ENCODE measurements at places on chromosomes 3 and 15.

DNA sequence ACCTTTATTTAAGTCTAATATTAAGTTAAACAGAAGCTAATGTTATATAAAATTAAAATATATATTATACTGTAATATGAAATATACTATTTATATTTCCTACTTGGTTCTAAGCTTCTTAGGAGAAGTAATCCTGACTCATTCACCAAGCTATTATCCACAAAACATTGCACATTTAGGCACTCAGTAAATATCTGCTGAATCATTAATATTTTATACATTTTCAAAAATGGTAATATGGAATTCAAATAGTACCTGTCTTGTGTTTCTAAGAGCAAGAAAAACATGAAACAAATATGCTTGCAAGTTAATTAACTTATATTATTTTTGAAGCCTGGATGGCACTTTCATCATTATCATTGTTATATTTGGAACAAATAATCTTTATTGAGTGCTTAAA lies 153.0 kb upstream of the CNTN4 start:
- DNase-seq = no peak

DNA sequence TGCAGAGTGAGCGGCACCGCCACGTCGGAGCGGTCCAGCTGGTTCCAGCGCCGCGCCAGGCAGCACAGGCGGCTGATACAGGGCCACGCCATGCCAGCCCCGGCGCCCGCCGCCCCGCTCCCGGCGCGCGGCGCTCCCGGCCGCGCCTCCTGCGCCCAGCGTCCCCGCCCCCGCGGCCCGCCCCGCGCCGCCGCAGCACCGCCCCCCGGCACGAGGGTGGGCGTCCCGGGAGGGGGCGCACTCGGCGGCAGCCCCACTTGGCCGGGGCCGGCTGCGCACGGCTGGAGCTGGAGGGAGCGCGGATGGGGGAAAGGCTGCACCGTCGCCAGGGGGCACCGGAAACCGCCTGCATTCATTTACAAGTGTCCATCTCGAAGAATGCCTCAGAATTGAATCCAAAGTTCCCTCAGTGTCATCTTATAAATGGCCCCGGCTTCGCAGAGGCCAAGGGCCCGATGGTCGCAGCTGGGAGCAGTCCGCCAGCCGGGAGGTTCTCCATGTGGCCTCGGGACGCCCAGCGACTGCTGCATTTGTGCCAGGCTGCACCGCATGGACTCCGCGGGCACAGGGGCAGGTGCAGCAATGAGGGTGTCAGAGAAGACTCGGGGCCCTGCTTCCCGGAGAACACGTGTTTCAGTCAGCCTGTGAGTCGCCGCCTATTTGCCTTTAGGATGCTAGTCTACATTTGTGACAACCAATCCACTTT lies at the start of gene MAP6D1:
TSS of gene MAP6D1 (minus strand) at position 122 of the 706 bp plus-strand sequence. CDS start at position 92, 30 bp downstream.
- no peak for DNase-seq

- DNase-seq = no peak
Measured at GRCh38 chr3:8665407-8665896, 20.9 kb upstream of the SSUH2 start.

DNA sequence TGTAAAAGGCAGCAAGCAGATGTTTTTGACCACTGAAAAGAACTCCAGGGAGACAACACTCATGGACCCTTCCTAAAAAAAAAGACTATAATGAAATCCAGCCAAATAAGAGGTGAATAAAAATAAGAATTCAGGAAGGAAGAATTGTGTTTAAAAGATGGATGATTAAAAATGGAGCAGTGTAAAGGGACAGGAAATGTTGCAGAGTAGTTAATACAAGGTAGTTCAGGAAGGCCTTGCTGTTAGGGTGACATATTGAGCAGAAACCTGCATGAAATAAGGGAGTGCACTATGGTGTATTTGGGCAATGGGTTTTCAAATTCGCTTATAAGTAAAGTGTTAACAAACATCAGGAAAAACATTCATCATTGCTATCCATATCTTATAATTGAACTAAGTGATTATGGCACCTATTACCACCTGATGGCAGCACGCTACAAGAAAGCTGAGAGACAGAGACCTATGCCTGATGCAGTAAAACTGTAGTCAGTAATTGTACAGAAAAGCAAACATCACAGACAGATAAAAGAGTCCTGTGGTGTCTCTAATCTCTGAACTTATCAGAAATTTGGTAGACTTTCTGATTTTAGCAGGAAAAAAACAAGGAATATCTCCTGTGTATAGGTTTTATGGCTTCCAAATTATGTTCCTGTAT lies 5.8 kb upstream of the DBR1 start:
- no peak for DNase-seq

- DNase-seq = no peak
Measured at GRCh38 chr3:64717872-64718613, 30.2 kb upstream of the ADAMTS9 start.

GRCh38 chr3:184320104-184320445 lies 5.7 kb downstream of the EIF4G1 start:
- DNase-seq = peak; percentile 83

- DNase-seq = no peak
Measured at GRCh38 chr3:46574243-46574646, 8.1 kb upstream of the LRRC2 start.

DNA sequence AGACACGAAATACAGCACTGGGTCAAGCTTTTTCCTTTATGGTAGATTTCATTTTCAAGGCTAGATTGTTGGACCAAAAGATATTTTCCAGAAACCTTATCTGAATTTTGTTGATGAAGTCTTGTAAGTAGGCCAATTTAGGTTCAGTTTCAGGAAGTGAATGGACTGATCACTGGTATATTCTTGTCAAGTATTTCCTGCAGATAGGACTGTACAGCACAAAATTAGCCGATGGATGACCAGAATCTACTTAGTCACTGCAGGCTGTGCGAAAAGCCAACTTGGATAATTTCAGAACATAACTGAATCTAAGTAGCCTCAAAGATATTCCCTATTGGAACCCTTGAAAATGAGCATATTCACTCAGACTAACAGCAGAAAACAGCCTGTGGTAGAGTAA lies 206.5 kb downstream of the NR1D2 start:
- DNase-seq = no peak

DNA sequence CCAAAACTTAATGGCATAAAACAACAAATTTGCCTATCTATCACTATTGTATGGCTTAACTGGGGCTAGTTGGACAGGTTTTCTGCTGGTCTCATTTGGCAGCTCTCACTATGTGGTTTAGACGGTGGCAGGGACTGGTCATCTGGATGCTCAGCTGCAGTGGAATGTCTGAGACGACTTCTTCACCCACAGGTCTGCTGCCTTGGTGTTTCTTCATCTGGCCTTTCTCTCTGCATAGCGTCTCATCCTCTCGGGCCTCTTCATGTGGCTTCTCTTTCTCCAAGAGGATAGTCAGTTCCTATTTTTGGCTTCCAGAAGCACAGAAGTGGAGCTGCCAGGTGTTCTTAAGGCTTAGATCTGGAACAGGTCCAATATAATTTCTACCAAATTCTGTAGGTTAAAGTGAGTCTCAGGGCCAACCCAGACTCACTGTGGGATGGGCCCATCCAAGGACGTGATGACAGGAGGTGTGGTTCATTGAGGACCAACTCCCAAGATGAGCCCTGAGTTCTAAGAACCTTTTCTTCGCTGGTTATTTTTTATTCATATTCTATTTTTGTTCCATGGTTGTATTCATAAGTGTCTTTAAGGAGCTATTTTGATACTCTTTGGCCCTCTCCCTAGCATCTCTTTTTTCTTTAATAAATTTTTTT lies 18.6 kb downstream of the UBE2Q2 start:
- no peak for DNase-seq

DNA sequence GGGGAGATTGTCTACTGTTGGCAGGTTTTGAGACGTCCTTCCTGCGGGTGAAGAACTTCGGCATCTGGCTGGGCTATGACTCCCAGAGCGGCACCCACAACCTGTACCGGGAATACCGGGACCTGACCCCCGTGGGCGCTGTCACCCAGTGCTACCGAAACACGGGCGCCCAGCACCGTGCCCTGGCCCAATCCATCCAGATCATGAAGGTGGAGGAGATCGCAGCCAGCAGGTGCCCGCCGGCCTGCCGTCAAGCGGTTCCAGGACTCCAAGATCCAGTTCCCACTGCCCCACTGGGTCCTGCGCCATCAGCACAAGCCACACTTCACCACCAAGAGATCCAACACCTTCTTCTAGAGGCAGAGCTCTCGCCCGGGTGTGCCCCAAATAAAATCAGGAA lies 194.9 kb upstream of the EPHA6 start:
- no peak for DNase-seq

GRCh38 chr3:155356594-155357370 lies 63.3 kb upstream of the STRIT1 start:
- no peak for DNase-seq

DNA sequence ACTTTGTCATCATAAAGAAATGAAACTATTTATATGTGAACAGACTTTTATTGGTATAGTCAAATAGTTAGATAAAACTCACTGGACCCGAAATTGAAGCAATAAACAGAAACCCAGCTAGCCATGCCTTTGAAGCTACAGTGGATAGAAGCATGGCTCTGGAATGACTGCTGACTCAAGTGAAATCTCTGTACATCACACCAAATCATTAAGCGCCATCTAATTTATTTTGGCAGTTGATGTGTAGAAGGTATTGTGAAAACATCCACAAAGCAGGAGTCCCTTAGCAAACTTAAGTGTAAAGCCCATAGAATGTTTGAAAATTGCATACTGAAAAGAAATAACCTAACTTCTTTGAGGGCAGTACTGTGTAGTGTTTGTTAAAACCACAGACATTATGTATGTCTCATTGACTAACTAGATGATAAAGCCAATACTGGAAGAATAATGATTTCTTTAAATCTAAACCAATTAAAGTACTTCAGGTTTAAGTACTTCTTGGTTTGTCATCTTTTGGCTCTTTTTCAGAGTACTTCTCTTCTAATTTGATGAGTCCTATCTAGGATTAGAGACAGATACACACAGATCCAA lies 42.8 kb upstream of the FBXL22 start:
- DNase-seq = no peak

GRCh38 chr15:50883903-50884302 lies 24.6 kb upstream of the AP4E1 start:
- no peak for DNase-seq

GRCh38 chr3:135766115-135766514 lies 199.4 kb upstream of the PPP2R3A start:
- DNase-seq = no peak

DNA sequence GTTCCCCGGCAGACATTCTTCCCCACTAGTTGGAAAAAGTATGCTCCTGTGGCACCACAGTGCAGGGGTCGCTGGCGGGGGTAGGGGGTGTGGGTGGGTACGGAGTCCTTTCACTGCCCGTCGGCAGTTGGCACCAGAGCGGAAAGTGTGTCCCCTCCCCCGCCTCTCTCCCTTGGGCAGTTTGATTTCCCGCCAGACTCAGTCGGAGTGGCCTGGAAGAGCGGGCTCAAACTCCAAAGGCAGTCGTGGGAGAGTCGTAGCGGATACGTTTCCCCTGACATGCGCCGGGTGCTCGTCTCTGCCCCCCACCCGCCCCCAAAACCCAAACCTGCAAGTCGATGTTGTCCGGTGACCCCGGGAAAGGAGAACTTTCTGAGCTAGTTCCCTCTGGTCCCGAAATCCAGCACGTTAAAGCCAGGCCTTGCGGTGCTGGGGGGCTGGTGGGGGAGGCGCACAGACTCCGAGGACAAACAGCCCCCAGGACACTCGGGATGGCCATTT lies 4.4 kb upstream of the FOXB1 start:
- DNase-seq = no peak

DNA sequence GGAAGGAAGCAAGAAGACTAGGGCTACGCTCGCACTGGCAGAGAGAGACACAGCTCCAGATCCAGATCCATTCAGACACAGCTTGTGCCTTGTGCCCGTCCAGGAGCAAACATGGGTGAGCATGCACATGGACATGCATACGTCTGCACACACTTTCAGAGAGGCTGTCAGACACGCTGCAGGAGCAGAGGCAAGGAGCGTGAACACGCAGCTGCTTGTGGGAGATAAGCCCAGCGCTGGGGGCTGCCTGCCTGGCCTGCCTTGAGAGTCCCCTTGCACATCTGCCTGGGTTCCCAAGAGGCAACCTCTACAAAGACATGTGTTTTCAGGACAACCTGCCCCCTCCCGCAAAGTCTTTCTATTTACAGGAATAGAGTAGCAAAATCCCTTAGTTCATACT lies 13.6 kb upstream of the BAHD1 start:
- DNase-seq = no peak

DNA sequence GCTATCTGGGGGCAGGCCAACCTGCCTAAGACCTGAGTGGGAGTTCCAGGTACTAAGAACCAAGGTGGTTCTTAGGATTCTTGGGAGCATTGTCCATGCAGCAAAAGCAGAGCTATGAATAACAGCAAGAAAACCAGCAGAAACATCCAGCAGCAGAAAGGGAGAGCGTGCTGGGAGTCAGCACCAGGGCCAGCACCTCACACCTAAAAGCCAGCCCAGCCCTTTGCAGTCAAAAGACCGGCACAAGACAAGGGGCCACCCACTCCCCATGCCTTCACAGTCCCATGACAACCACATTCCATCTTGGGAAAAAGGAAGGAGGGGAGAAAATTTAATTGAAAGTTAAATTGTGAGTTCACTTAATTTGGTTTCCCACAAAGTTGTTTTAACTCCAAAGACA lies 364.9 kb downstream of the AGBL1 start:
- DNase-seq = no peak

- DNase-seq = no peak
Measured at GRCh38 chr3:3654916-3655315, 144.3 kb upstream of the LRRN1 start.
